ENCODE measurements at places on chromosomes 6 and 20.

- no peak for DNase-seq
Observed at GRCh38 chr6:128171182-128171581, 270.3 kb upstream of the THEMIS start.

DNA sequence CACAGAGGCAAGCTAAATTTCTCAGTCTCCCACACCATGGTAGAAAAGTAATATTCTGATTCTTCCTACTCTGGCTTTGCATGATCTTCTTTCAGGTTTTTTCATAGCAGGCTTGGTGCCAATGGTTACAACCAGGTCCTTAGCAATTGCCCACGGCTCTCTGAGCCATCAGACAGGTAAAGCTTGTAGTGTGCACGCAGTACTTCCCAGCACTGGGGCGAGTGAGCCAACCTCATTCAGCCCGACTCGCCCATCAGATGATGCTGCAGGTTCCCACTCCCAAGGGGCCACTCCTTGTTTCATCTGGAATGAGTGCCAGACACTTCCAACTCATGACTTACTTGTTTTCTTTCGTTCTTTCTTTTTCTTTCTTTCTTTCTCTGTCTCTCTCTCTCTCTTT is 78.3 kb downstream of the PERP start:
- no peak for DNase-seq

GRCh38 chr20:54184071-54184470 is 10.3 kb upstream of the CYP24A1 start:
- DNase-seq = no peak

GRCh38 chr6:56593801-56594318 is 48.8 kb downstream of the DST start:
- no peak for DNase-seq

DNA sequence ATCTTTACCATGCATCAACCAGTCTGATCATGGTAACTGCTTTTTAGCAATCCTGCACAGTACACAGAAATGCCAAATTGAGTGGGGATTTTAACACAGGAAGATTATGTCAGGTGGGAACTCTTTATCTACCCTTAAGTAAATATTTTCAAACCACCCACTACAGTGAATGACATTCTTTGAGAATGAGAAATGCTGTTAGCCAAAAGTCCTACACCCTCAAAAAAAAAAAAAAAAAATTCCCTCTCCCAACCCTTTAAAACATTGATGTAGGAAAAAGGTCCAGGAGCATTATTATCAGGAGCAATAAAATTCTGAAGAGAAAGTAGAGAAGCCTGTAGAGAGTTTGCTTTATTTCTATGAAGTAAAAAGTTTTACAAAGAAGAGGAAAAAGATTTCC is 307.2 kb upstream of the THEMIS start:
- no peak for DNase-seq

DNA sequence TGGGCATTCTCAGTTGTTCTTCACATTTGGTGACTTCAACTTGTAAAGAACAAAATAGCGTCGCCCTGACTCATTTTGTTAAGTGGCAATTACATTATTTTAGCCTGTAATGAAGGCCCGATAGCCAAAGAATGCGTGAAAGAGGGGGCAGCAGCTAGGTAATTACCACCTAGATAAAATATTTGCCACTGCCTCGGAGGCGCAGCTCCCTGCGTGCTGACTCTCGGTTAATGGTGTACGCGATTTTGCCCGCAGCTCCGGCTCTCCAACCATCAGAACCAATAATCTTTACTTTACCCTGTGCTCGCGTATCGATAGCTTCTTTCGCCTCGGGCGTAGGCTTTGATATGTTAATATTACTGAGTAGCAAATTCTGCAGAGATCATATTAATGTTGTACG is 8.7 kb downstream of the TFAP2D start:
- DNase-seq = no peak

DNA sequence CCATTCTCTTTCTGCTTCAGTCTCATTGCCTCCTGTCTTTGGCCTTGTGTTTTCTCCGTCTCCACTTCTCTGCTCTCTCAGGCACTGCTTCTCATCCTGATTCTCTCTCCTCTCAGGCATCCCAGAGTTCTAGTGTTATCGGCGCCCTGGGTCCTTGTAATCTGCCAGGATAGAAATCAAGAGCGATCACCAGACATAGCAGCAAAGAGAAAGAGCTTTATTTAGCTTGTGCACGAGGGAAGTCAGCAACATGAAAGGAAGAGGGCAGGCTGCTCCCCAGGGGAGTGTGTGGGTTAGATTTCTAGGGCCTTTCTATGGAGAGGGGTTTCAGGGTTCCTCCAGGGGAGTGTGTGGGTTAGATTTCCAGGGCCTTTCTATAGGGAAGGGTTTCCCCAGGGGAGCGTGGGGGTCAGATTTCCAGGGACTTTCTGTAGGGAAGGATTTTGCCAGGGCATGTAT is 32.5 kb downstream of the SUN5 start:
- DNase-seq = peak; percentile 38

GRCh38 chr6:75085931-75086635 is 119.8 kb downstream of the COL12A1 start:
- DNase-seq = no peak

GRCh38 chr6:41591859-41592502 is 45.8 kb downstream of the FOXP4 start:
- peak; percentile 82 for DNase-seq

DNA sequence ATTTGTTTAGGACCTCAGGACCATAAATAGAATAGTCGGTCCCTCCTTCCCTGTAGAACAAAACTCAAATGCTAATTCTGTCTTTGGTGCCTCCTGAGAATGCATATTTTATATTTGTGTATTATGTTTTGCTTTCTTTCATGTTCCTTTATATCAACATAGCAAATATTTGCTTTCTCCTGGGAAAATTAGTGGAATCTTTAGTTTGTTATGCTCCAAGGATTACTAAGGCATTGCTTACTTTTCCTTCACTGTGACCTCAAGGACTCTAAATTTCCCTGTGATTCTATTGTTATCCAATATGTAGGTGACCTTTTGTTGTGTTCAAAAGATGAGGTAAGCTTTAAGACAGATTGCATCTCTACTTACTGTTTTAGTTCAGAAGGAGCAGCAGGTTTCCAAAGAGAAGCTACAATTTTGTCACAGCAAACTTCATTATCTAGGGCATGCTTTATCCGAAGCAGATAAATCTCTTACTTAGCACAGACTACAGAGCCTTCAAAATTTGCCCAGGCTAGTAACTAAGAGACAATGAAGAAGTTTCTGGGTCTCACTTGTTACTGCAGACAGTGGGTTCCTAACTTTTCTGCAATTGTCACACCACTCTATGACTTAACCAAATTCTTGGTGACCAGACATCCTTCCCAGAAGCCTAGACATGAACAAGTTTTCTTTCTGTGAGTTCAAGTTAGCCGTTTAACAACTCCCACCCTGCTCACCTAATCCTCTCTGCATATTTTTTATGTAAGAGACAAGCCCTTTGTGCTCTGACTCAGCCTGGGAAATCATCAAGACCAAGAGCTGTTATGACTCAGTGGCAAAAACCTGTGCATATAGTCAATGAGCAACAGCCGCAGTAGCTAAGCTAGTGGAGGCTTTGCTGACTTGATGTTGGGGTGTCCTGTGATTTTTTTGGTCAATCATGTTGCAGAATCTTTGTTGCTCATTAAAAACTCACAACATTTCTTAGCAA is 378.8 kb downstream of the QKI start:
- DNase-seq = no peak

- no peak for DNase-seq
Observed at GRCh38 chr6:155648301-155648700, 192.7 kb upstream of the NOX3 start.

DNA sequence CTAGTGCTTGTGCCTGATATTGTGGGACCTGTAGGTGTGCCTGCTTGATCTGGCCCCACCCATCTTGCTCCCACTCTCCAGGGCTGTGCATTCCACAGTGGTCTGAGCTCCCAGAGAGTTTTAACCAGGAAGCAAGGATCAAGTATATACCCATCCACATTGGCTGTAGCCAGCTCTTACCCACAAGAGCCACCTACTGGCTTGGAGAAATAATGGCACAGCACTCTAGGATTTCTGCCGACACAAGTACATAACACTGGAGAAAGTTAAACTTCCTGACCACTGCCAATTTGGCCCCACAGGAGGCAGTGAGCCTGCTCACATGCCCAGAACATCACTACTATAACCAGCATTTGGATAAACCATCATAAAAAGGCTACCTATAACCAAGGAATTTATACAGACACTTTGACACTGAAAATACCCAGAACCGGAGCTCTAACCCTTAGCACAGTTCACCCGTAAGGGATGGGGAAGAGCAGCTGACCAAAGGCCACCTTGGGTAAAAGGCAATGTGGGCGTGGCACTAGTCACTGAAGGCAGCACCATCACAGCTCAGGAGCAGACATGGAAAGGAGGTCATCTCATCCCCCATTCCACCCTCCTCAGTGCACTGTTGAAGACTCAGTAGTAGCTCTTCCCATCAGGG is 440.4 kb downstream of the BTBD3 start:
- no peak for DNase-seq

DNA sequence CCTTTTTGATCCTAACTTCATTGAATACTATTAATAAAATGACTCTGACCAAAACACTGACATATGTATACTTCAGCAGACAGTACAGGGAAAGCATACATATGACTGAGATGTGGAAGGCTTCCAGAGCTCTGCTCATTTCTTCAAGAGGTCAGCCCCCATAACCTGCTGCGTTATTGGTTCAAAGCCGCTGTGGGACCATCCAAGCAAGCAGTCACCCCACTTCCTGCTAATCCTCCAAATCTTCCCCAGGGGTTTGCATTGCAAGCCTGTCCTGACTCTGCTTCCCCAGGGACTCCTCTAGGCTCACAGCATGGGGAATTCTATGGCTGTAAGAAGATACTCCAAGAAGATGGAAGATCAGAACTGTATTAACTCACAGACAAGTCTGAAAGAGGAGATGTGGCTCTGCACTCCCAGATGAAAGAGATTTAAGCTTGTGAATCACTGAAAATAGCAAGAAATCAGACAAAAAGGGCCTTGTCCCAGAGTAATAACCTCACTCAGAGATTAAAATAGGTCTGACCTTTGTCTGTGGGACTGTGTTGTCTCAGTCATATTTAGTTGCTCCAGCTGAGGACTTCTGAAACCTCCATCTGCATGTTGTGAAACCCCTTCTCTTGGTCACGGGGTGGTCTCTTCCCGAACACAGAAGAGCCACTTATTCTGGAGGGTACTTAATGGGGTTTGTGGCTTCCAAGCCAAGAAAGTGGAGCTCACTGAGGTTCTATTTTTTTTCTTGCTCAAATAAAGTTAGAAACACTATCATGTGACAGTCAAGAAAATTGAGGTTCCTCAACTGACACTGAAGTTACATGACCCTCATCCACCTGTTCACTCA is 101.5 kb upstream of the MARCKS start:
- no peak for DNase-seq

Data from stimulated activated CD4-positive, alpha-beta T cell treated with anti-CD3 and anti-CD28 coated beads, Interleukin-15, amount 100 ng/mL, for 24 hours (primary cell).